Activated CD4-positive, alpha-beta T cell treated with anti-CD3 and anti-CD28 coated beads, Interleukin-2, amount 10 ng/mL, durations not matched to agents 7 days and 5 days (primary cell): ENCODE measurements at places on chromosomes 5 and 9.
A peak's percentile ranks its signal among the peaks of the same experiment; 100 is the strongest.

DNA sequence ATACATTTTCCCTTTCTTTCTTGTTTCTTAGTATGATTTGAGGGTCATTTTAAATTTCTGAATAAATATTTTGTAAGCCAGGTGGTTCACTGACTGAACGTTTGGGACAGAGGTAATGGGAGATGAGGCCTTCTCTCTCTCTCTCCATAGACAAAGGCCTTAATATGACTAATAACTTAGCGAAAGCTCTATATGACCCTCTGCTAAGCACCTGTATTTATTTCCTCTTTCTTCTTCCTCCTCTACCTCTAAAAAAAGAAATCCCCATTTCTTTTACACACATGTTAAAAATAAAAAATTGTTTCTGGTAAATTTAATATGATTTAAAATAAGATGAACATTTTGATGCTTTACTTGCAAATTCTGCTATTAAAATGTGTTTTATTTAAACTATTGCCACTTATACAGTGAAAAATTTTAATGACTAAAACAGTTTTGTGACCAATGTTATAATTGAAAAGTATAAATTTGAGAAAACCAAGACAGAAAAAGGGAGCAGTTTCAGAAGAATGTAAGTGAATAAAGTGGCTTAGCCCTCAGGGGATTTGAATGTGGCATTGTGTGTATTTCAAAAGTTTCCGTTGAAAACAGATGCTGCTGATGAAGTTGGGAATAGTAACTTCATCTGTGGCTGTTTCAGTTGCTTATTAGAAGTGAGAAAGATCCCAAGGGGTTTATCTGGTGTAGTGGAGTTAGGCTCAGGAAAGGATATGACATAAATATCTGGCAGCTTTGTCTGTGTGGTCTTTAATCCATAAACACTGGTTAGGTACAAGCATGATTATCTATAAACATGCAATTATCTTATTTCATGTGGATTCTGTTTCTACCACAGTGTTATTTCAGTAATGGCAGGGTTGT is 128.6 kb upstream of the GRHPR start:
- no peaks in the 10 kb centered on the region for H3K27me3 ChIP-seq
- no peak for DNase-seq
- peaks cover 14% of the 10 kb centered on the region for H3K36me3 ChIP-seq
- no peak overlapping the region for H3K27ac ChIP-seq

DNA sequence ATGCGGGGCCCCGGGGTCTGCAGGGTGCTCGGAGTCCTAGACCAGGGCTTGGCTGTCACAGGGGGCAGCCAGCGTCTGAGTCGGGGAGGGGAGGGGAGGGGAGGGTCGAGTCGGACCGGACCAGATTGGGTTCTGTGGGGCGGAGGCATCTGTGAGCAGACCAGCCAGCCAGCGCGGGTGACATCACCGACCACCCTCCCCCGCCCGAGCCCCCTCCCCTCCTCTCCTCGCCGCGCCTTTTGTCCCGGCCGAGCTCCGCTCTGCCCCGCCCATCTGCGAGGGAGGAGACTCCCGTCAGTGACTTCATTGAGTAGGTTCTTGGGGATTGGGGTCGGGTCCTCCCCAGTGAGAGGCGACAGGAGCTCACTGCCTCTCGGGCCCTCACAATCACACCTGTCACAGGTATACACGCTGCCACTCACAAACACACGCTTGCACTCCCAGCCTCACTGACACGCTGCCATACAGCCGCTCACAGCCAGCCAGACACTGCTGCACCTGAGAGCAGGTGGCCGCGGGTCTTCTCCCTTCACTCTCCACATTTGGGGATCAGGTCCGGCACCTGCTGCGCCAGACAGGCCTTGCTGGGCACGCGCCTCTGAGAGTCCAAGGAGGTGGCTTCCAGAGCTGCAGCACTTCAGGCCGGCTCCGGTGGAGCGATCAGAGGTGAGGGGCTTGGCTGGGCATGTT is 546 bp downstream of the DNAJB5 start:
- no peaks in the 10 kb centered on the region for H3K27me3 ChIP-seq
- peak; percentile 47 for DNase-seq
- H3K4me1 ChIP-seq, result peaks cover 55% of the 10 kb centered on the region

DNA sequence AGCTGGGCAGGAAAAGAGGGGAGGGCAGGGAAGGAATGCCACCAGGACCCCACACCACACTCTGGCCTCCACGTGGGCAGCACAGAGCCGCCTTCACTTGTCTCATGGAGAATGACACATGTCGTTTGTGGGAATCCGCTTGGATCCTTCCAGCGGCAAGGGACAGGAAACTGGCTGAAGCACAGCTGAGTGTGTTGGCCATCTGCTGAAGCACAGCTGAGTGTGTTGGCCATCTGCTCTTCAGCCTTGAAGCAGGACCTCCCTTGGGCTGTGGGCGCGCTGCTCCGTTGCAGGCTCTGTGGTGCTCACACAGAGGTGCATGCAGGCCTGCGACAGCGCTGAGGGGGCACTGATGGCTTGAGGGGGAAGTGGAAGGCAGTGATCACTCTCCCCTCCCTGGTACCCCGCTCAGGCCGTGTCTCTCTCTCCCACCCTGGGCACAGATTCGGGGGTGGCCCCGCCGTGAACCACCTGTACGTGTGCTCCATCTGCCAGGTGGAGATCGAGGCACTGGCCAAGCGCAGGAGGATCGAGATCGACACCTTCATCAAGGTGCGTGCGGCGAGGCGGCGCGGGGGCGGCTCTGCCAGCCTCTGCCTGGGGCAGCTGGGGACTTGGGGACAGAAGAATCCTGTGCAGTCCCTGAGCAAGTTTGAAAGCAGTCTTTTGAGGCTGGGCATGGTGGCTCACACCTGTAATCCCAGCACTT is 40.6 kb downstream of the USP20 start:
- H3K4me1 ChIP-seq, result peaks cover 34% of the 10 kb centered on the region
- no peak overlapping the region for H3K4me3 ChIP-seq
- H3K27ac ChIP-seq, result no peak overlapping the region
- H3K36me3 ChIP-seq, result peaks cover 63% of the 10 kb centered on the region

GRCh38 chr5:112025757-112026156 is 268.8 kb upstream of the NREP start:
- no peaks in the 10 kb centered on the region for H3K36me3 ChIP-seq
- H3K4me3 ChIP-seq, result no peak overlapping the region
- no peaks in the 10 kb centered on the region for H3K27me3 ChIP-seq
- no peak for DNase-seq
- H3K27ac ChIP-seq, result no peak overlapping the region

GRCh38 chr9:122070728-122071515 is 22.2 kb downstream of the TTLL11 start:
- H3K36me3 ChIP-seq, result no peaks in the 10 kb centered on the region
- no peaks in the 10 kb centered on the region for H3K27me3 ChIP-seq
- H3K4me1 ChIP-seq, result no peaks in the 10 kb centered on the region
- H3K4me3 ChIP-seq, result no peak overlapping the region
- no peak overlapping the region for H3K27ac ChIP-seq

DNA sequence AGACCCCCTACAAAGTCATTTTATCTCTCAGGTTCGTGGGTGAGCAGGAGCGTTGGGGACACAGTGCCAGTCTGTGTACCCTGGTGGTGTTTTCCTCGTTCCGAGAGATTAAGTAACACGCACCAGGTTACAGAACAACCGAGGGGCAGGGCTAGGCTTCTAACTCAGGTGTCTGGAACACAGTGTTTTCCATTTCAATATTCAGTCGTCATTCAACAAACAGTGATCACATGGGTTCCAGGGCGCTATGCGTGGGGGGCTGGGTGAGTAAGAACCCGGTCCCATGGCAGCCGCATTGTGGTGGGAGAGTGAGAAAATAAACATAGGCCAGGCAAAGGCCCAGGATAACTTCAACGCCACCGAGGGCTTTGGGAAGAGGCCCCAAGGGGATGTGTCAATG is 55.9 kb upstream of the RNU6ATAC start:
- no peak for DNase-seq
- no peak overlapping the region for H3K27ac ChIP-seq
- no peak overlapping the region for H3K4me3 ChIP-seq
- H3K36me3 ChIP-seq, result no peaks in the 10 kb centered on the region

GRCh38 chr5:139148306-139148705 is 49.9 kb downstream of the SIL1 start:
- peaks cover 1% of the 10 kb centered on the region for H3K27me3 ChIP-seq
- H3K36me3 ChIP-seq, result no peaks in the 10 kb centered on the region
- no peak for DNase-seq
- H3K4me3 ChIP-seq, result no peak overlapping the region

DNA sequence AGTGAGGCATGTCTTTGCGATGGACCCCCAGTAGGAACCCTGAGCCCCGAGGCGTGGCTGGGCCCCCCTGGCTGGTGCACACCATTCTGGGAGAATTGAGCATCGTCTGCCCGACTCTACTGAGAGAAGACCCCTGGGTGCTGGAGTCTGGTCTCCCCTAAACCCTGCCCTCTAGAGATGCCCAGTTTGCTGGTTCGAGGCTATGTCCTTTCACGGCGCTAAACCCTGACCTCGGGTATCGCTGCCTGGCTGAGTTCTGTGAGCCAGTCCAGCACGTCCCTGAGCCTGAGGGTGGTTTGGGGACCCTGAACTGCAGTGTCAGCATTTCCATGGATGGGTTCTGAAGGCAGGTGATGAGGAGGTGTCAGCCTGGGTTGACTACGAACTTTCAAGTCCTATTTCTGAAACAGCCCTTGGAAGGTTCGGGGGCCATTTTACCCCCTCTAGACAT is 128.8 kb downstream of the RXRA start:
- no peak overlapping the region for H3K27ac ChIP-seq
- no peak overlapping the region for H3K4me3 ChIP-seq
- H3K36me3 ChIP-seq, result no peaks in the 10 kb centered on the region
- H3K27me3 ChIP-seq, result no peaks in the 10 kb centered on the region
- DNase-seq, result no peak
- H3K4me1 ChIP-seq, result peaks cover 11% of the 10 kb centered on the region

- H3K4me1 ChIP-seq, result peaks cover 21% of the 10 kb centered on the region
- H3K4me3 ChIP-seq, result peak overlapping the region; percentile 69
- H3K27me3 ChIP-seq, result peaks cover 42% of the 10 kb centered on the region
- H3K27ac ChIP-seq, result peak overlapping the region; percentile 50
These were observed 833 bp downstream of the GAS1 start for GRCh38 chr9:86946201-86947145.

GRCh38 chr9:96782235-96782634 is 4.3 kb upstream of the ZNF510 start:
- H3K27ac ChIP-seq, result no peak overlapping the region
- peaks cover 16% of the 10 kb centered on the region for H3K4me1 ChIP-seq
- peaks cover 11% of the 10 kb centered on the region for H3K36me3 ChIP-seq
- no peak for DNase-seq

DNA sequence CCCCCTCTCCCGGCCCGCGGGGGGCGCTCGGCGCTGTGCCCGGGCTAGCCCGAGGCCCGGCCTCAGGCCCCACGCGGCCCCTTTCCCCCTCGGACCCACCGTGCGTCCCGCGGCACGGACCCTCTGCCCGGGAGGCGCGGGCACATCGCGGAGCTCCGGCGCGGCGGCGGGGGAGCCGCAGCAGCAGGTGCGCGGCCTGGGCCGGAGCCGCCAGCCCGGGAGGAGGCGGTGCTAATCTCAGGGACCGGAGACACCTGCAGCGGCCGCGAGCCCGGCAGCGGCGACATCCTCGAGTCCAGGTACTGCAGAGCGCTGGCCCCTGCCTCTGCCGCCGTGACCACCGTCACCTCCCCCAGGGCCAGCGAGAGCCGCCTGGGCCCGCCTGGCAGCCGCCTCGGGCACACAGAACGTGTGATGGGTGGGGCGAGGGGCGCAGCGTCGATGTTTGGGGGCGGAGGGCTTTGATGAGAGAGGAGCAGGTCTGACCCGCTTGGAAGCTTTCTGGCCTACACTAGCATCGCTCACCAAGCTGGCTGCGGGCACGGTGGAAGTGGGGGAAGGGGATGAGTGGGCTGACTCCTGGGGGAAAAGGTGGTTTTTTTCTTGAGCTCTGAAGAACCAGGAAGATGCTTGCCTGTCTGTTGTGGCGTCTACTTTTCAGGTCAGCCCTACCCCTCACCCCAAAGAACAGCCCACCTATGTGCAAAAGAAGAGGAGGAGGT is 524 bp downstream of the CYFIP2 start:
- H3K27ac ChIP-seq, result peak overlapping the region; percentile 96
- DNase-seq, result peak; percentile 66
- peak overlapping the region; percentile 97 for H3K4me3 ChIP-seq
- no peaks in the 10 kb centered on the region for H3K27me3 ChIP-seq

GRCh38 chr9:36999728-37000333 is 34.2 kb downstream of the PAX5 start:
- DNase-seq, result no peak
- H3K27me3 ChIP-seq, result peaks cover 37% of the 10 kb centered on the region
- no peak overlapping the region for H3K27ac ChIP-seq
- peaks cover 2% of the 10 kb centered on the region for H3K4me1 ChIP-seq

- no peaks in the 10 kb centered on the region for H3K4me1 ChIP-seq
- H3K36me3 ChIP-seq, result no peaks in the 10 kb centered on the region
- no peak overlapping the region for H3K27ac ChIP-seq
- no peaks in the 10 kb centered on the region for H3K27me3 ChIP-seq
- DNase-seq, result no peak
These were observed 94.9 kb downstream of the PCDH1 start for GRCh38 chr5:141783005-141783946.

GRCh38 chr9:99201603-99202002 is 20.1 kb downstream of the ALG2 start:
- H3K4me1 ChIP-seq, result peaks cover 8% of the 10 kb centered on the region
- no peak overlapping the region for H3K27ac ChIP-seq
- H3K36me3 ChIP-seq, result no peaks in the 10 kb centered on the region

- H3K4me1 ChIP-seq, result no peaks in the 10 kb centered on the region
- H3K36me3 ChIP-seq, result peaks cover 14% of the 10 kb centered on the region
- H3K27me3 ChIP-seq, result no peaks in the 10 kb centered on the region
- DNase-seq, result no peak
These were observed 25.9 kb upstream of the TESK1 start for GRCh38 chr9:35579130-35579529.

- no peak for DNase-seq
- no peaks in the 10 kb centered on the region for H3K36me3 ChIP-seq
- no peaks in the 10 kb centered on the region for H3K27me3 ChIP-seq
- no peaks in the 10 kb centered on the region for H3K4me1 ChIP-seq
These were observed 39.3 kb downstream of the DUSP1 start for GRCh38 chr5:172731680-172732074.

DNA sequence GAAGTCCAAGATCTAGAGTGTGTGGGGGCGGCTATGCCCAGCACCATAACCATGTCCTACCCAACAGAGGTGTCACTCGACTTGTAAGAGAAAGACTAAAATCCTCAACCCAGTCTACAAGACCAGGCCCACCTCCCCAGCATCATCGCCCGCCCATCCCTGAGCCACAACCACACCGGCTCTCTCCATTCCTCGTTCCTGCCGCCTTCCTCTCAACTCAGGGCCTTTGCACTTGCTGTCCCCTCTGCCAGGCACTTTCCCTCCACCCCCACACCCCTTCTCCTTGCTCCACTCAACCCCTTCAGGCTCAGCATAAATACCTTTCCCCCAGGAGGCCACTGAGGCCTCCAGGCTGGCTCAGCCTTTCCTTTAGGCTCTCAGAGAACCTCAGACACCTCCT is 69.3 kb downstream of the PAX5 start:
- no peaks in the 10 kb centered on the region for H3K4me1 ChIP-seq
- no peaks in the 10 kb centered on the region for H3K27me3 ChIP-seq
- no peak overlapping the region for H3K27ac ChIP-seq
- H3K4me3 ChIP-seq, result no peak overlapping the region
- no peak for DNase-seq

GRCh38 chr5:6812800-6813731 is 99.8 kb downstream of the TENT4A start:
- H3K27ac ChIP-seq, result no peak overlapping the region
- H3K36me3 ChIP-seq, result no peaks in the 10 kb centered on the region
- H3K4me3 ChIP-seq, result no peak overlapping the region
- H3K4me1 ChIP-seq, result no peaks in the 10 kb centered on the region
- no peaks in the 10 kb centered on the region for H3K27me3 ChIP-seq

GRCh38 chr5:107518190-107518589 is 152.5 kb downstream of the EFNA5 start:
- H3K4me3 ChIP-seq, result no peak overlapping the region
- DNase-seq, result no peak
- H3K4me1 ChIP-seq, result no peaks in the 10 kb centered on the region
- H3K36me3 ChIP-seq, result no peaks in the 10 kb centered on the region
- peaks cover 10% of the 10 kb centered on the region for H3K27me3 ChIP-seq
